ENCODE measurements at places on chromosomes 7 and 10.

DNA sequence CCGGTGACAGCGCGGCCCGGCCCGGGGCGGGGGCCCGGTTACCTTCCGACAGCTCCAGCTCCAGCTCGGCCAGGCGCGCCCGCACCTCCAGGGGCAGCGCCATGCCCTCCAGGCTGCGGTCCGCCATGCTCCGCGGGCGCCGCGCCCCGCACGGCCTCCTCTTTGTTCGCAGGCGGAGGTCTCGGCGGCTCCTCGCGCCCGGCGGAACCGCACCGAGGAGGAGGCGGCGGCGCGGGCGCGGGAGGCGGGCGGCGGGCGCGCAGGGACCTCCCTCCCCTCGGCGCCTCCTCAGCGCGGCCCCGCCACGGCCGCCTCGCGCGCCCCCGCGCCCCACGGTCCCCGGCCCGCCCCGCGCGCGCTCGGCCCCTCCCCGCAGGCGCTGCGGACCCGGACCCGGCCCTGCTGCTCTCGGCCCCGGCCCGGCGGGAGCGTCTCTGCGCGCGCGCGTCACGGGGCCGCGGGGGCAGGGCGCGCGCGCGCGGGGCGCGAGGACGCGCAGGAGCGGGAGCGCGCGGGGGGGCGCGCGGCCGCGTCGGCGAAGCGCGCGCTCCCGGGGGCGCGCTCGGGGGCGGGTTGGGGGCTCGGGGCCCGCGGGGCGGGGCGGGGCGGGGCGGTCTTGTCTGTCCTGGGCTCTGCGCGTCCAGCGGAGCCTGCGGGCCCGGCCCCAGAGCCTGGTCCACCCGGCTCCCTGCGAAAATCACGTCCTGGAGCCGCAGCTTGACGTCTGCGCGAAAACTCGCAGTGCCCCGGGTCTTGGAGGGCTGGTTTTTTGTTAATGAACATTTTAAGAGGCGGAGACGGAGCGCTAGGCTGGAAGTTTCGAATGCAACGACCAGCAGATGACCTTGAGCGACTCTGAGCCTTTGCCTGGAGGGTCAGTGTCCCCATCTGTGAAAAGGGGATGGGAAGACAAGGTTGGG is at the start of gene DIP2C:
DIP2C (minus strand) TSS at position 217 of the 920 bp plus-strand sequence; CDS start at position 127, 90 bp downstream.
- DNase-seq = no peak

DNA sequence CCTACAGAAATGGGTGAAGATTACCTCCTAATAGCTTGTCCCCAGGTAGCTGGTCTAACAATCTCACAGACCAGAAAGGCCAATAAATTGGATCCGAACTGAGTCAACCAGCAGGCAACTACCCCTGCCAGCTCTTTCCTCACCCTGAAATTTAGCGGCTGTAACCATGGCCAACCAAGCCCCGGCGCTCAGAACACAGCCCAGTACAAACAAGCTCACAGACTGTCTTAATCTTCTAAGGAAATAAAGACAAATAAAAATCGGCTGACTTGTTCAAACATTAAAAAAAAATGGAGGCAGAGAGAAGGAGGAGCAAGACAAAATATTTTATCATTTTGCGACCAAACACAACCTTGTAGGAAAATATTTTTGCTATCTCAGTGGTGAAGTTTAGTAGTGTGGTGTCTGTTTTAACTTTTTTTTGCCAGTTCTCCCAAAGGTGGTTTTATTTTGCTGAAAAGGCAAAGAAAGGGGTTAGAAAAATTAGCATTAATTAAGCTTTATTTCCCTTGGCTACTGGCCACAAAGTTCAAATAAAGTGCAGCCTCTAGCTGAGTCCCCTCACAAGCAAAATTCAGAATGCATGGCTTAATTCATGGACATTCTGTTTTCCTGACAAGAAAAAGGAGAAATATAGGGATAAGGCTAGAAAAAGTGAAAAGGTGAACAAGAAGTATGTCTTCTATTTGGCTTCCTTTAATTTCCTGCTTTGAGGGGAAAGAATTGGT is 313.0 kb upstream of the NPVF start:
- no peak for DNase-seq

GRCh38 chr10:60710041-60710440 is 68.2 kb upstream of the CDK1 start:
- no peak for DNase-seq

GRCh38 chr10:128764190-128764589 is 638.0 kb upstream of the MKI67 start:
- DNase-seq = no peak

DNA sequence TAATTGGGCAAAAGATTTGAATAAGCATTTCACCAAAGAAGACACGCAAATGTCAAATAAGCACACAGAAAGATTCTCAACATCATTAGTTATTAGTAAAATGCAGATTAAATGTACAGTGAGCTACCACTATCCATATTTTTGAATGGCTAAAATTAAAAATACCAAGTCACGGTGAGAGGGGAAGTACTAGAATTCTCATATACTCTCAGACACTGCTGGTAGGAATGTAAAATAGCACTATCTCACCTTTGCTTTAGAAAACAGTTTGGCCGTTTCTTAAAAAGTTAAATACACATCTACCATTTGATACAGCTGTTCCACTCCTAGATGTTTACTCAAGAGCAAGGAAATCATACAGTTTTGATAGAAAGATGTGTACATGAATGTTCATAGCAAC is 115.8 kb upstream of the CELF2 start:
- no peak for DNase-seq

GRCh38 chr7:19776981-19777380 is 3.6 kb upstream of the TMEM196 start:
- no peak for DNase-seq

DNA sequence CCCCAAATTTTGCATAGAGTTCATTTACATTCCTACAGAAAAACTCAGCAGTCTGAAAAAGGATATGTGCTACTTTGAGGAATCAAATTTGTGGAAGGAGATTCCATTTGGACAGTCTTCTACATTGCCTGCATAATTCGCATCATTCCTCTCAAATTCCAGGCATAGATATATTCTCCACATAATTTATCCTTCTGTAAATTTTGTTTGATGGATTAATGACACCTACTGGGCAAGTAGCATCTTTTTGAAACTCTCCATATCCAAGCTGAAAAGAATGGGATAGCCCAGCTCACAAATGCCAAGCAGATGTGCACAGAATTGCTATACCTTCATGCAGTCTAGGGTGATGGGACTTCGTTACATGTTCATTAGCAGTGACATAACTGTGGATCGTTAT is 515.3 kb downstream of the AUTS2 start:
- no peak for DNase-seq

DNA sequence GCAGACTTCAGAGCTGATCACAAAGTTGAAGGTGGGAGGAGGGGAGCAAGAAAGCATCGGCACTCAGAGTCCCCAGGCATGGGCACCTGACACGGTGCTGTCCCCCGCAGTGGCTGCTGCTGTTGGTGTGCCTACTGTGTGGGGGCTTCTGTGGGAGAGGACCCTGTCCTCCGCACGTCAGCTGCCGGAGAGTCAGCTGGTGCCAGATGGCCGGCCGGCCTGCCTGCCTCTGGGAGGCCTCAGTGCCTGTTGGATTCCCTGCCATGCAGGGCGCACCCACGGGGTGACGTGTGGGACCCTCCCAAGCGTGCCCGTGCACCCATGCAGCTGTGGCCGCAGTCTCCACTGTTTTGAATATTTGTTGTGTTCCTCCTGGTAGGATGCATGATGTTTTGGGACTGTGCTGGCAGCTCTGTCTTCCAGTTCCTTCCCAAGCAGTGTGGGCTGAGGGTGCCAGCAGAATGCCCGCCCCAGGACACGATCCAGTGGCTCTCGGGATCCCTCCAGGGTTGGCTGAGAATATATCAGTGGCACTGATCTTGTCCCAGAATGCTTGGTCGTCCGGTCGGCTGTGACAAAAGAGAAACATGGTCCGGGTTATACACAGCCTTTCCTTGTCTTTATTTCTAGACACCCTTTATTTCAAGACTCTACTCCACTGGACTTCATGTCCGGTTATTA is 185.6 kb downstream of the MGMT start:
- no peak for DNase-seq

GRCh38 chr10:45075826-45076380 is 75.2 kb downstream of the ZNF22 start:
- no peak for DNase-seq

DNA sequence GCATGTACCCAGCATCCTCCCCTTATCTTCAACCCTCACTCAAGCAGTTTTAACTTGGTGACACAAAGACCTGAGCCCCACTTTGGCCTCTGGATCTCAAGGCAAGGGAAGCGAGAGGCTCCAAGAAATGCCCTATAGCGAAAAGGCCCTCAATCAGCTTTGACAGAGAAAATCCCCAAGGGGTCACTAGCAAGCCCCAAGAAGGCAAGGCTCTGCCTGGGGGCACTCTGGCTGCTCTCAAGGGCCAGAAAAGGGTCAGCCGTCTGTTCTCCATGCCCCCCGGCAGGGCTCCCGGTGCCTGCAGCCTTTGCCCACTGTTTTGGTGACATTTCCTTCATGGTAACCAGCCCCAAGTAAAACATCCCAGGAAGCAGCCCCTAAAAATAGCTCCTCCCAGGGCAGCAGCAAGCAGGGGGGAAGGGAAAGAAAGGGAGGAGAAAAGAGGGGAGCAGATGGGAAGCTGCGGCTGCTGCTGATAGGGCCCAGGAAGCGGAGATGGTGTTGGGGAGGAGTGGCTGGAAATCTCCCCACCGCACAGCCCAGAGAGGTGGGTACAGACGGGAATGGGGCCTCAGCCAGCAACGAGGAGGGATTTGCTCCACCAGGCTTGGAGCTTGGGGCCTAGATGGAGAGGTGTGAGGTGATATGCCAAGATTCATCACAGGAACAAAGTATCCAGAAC is 7.1 kb downstream of the CAMK2G start:
- DNase-seq = no peak

- no peak for DNase-seq
Measured at GRCh38 chr10:113782367-113782766, 30.9 kb downstream of the PLEKHS1 start.

DNA sequence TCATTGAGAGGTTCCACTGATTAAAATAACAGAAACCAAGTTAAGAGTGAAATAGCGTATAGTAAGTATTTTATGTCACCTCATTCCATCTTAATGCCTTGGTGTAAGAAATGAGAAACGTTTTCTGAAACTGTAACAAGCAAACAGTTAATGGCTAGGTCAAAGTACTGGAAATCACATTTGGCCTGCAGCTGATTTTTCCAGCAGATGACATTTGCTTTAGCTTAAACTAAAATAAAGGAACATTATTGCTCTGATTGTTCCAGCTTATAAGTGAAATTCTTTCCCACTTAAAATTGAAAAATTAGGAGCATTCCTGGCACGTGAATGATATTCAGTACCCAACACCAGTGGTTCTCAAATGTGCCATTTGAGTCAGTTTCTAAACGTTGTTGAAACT is 213.6 kb upstream of the DPP6 start:
- no peak for DNase-seq

DNA sequence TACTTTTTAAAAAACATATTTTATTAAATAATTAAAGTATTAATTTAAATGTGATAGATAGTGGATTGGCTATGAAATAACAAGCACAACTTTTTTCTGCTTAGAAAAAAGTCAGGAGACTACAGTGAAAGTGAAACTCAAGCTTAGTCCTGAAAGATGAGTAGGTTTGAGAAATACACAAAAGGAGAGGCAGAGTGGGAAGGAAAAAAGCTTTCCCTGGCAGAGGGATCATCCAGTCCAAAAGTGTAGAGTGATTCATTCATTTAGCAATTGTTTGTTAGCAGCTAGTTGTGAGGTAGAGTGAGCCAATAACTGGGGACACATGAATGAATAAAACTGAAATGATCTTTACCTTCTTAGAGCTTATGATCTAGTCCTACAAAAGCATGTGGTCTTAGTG is 93.5 kb downstream of the FOXP2 start:
- no peak for DNase-seq

DNA sequence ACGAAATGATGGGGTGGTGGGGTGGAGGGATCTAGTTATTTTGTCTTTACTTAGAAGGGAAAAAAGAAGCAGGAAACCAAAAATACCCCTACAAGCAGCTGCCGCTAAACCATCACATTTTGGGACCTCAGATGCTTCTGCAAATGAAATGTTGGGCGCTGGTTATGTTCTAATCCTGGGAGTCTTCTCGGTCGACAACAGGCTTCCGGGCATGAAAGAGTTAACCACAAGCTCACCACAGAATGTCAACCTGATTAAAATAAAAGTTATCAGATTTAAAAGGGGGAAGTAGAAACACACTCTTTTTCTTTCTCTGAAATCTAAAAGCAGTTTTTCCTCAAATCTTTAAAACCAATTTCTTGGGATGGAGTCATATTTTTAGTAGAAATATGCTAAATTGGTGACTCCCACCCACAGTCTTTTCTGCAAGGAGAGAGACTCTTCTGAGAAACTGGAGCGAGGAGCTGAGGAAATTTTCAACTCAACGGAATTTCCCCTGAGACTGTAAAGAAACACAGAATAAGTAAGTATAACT is 16.8 kb downstream of the IL2RA start:
- no peak for DNase-seq

- DNase-seq = no peak
Measured at GRCh38 chr10:26696786-26697162, 727 bp upstream of the PDSS1 start.

- no peak for DNase-seq
Measured at GRCh38 chr7:151352512-151352911, 10.9 kb downstream of the NUB1 start.

DNA sequence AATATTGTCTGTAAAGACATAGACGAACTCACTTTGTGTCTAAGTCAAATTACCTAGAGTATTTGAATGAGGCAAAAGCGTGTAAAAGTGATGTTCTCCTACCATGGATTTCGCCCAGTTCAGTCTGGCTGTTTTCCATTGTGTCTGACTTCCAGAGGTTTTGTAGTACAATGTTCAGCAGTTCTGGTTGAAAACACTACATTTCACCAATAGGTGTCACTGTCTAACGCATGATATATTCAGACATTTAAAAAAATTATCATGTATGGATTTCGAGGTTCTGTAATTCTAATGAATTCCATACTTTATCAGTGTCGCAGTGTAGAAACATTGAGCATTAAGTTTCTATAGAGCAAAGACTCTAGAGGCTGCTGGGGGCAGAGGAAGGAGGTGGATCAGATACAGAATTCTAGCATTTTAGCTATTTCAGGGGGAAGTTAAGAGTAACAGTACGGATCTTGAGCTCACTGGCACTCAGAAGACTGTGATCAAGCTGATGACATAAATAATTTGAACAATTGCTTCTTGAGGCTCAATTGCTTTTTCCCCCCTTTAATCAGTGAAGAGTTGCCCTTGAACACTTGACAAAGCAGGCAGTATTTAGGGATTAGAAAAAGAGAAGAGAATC is 196.9 kb upstream of the RHOBTB1 start:
- no peak for DNase-seq

- DNase-seq = no peak
Measured at GRCh38 chr10:103930881-103931280, 12.9 kb upstream of the STN1 start.
